HepG2 (cell line): ENCODE measurements at places on chromosomes 13 and 19.

GRCh38 chr19:11265785-11266236 is 3.5 kb upstream of the DOCK6 start:
- no peaks in the 10 kb centered on the region for H3K36me3 ChIP-seq
- H3K4me3 ChIP-seq = no peak overlapping the region
- DNase-seq = peak; percentile 93
- peak overlapping the region; percentile 25 for H3K27ac ChIP-seq
- no peaks in the 10 kb centered on the region for H3K27me3 ChIP-seq

GRCh38 chr13:93862259-93862658 is 617.2 kb downstream of the DCT start:
- DNase-seq = no peak
- H3K4me3 ChIP-seq = no peak overlapping the region
- no peak overlapping the region for H3K27ac ChIP-seq
- H3K4me1 ChIP-seq = peaks cover 8% of the 10 kb centered on the region; the same call in 1 of the 2 replicates
- H3K36me3 ChIP-seq = no peaks in the 10 kb centered on the region

GRCh38 chr19:10010247-10010691 is at the start of gene COL5A3:
Gene COL5A3 (minus strand): TSS chr19:10010504. CDS start chr19:10010385, 119 bp downstream.
- no peak within 1 kb of the TSS for H3K27ac ChIP-seq
- no peaks in the 10 kb centered on the region for H3K4me1 ChIP-seq
- H3K27me3 ChIP-seq = peaks cover 2% of the 10 kb centered on the region
- no peak within 1 kb of the TSS for H3K4me3 ChIP-seq

GRCh38 chr13:53217194-53217593 is 188.6 kb downstream of the OLFM4 start:
- H3K4me3 ChIP-seq = no peak overlapping the region
- H3K36me3 ChIP-seq = no peaks in the 10 kb centered on the region

DNA sequence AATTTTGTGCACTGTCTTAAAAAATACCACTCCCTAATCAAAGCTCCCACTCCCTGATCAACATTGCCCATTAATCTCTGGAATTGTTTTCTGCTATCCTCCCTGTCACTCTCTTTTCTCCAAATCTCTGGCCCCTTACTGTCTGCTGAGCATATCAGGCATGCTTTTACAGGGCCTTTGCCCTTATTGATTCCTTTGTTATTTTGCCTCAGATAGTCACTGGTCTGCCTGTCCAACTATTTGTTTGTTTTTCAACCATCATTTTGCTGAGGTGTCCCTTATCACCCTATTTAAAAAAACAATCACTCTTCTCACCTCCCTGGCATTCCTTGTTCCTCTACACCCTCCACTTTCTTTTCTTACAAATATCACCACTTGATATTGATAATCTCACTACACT is 153.0 kb downstream of the PCDH9 start:
- H3K27me3 ChIP-seq = no peaks in the 10 kb centered on the region
- H3K36me3 ChIP-seq = no peaks in the 10 kb centered on the region
- no peak for DNase-seq
- no peaks in the 10 kb centered on the region for H3K4me1 ChIP-seq
- no peak overlapping the region for H3K27ac ChIP-seq
- no peak overlapping the region for H3K4me3 ChIP-seq

- H3K4me1 ChIP-seq = no peaks in the 10 kb centered on the region
- no peaks in the 10 kb centered on the region for H3K27me3 ChIP-seq
- H3K36me3 ChIP-seq = peaks cover 62% of the 10 kb centered on the region
- no peak overlapping the region for H3K27ac ChIP-seq
- DNase-seq = no peak
Measured at GRCh38 chr13:106551751-106552150, 16.2 kb downstream of the ARGLU1 start.

DNA sequence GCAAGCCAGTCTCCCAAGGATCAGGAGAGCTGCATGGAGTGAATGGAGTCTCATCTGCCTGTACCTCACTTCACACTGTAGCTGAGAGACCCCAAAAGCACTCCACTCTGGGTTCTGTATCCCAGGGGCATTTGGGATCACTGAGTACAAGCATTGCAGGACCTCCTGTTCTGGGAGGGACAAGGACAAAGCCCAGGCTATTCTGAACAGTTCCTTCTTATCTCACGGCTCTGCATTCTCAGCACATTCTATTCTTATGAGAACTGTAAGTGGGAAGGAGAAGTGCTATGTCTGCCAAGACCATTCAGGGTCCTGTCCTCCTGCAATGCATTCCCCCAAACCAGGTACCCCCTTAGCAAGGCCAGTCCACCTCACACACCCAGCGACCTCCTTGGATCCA is 42.8 kb downstream of the RNF6 start:
- H3K27me3 ChIP-seq = no peaks in the 10 kb centered on the region
- no peak overlapping the region for H3K27ac ChIP-seq

- no peaks in the 10 kb centered on the region for H3K27me3 ChIP-seq
- DNase-seq = no peak
- H3K27ac ChIP-seq = no peak overlapping the region
- H3K36me3 ChIP-seq = peaks cover 16% of the 10 kb centered on the region
Measured at GRCh38 chr19:57249329-57249728, 8.9 kb downstream of the ZNF805 start.
